ENCODE measurements at places on chromosomes 7 and 10.

DNA sequence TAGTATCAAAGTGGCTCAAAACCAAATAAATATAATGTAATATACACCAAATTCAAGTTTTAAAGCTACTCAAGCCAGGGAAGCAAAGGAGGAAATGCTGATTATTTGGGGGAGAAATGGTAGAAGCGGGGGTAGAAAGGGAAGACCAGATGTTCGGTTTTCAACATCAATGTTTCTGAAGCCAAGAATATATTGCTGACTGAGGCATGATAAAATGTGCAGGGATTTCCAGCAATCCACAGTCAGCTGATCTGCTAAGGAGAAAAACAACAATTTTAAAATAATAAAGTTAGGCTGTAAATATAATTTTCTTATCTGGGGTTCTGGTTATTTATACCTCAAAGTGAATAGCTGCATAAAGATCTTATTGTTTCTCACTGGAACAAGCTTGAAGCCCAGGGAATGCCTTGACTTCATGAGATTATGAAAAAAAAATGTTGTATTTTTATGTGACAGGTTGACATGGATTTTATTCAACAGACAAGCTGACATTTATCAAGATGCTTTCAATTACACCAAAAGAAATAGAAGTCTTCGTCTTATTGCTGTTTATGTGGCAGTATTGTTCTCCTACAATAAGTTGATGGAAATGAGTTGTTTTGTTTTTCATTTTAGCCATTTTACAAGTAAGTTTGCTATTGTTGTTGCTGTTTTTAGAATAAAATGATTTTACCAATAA, 28.6 kb upstream of the BMPER start:
- no peak for DNase-seq

GRCh38 chr10:31620226-31621151, 301.5 kb downstream of the ZEB1 start:
- DNase-seq = no peak

- no peak for DNase-seq
Observed at GRCh38 chr7:69949122-69949521, 350.8 kb downstream of the AUTS2 start.

GRCh38 chr10:1036341-1036791, 10.7 kb upstream of the IDI2 start:
- DNase-seq = no peak

- DNase-seq = no peak
Observed at GRCh38 chr10:59000162-59000825, 176.1 kb upstream of the PHYHIPL start.

DNA sequence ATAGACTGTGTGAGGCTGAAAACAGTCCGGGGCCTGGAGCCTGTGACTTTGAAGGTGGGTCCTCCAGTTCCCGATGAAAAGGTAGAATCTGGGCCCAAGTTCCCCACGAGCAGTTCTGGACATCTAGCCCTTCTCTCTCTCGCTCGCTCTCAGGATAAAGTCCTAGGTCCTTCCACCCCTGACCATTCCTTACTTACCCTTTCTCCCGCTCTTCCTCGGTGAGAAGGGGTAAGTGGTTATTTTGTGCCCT, 713 bp downstream of the IMMP2L start:
- DNase-seq = no peak

GRCh38 chr10:17961551-17962422, 10.1 kb downstream of the SLC39A12 start:
- DNase-seq = no peak

DNA sequence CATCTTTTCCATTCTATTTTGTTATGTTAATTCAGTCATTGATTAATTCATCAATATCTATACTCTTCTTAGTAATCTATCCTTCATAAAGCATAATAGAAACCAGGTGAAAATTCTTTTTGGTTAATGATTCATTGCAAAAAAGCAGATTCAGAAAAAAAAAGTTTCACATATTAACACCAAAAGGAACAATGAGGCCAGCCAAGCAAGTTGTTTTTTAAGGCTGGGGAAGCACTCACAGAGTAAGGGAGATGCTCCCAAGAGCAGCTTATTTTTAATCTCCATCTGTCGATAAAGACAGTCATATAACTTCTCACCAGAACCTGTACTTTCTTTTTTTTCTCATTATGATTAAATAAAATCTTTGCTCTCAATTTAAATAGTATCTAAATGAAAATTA, 95.8 kb downstream of the CACNA2D1 start:
- DNase-seq = no peak

GRCh38 chr10:4506095-4506494, 319.9 kb upstream of the AKR1E2 start:
- DNase-seq = no peak

GRCh38 chr10:43078175-43078985, 1.5 kb downstream of the RET start:
- DNase-seq = no peak

- DNase-seq = peak; percentile 78
Observed at GRCh38 chr7:138001529-138002095, at the start of gene CREB3L2. Gene CREB3L2 (minus strand): TSS chr7:138002086. CDS start chr7:138001705, 381 bp downstream.

DNA sequence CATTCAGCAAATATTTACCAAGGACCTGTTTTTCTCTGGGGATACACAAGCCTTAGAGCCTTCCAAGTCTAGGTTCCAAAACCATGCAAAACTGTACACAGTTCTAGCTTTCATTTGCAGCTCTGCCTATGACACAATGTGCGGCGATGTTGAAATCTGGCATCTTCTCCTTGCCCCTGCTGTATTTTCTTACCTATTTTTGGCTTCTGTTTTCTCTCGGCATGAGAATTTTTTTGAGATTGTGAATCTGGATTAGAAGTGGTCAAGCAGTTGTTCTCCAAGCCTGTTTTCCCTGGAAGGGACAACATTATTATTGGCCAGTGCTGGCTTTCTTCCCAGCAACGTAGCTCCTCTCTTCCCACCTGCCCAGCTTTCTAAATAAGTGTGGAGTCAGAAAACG, 176.3 kb downstream of the CREB5 start:
- DNase-seq = no peak

- DNase-seq = no peak
Observed at GRCh38 chr7:37445064-37445723, 3.5 kb downstream of the ELMO1 start.
